ENCODE measurements at places on chromosomes 2 and 18. TPM values are rescaled to one million over a fixed set of nuclear protein-coding genes. Genes with fewer than 3 reads are reported as not detected.

GPAT2 gene
- total RNA-seq, result 8.5 TPM

KATNAL2 gene
- total RNA-seq, result 0.32 TPM

WDSUB1 gene
- total RNA-seq, result 2.7 TPM

ZNF396 gene
- 0.54 TPM for total RNA-seq

AGAP1 gene
- total RNA-seq, result 21.8 TPM

LYG1 gene
- not detected for total RNA-seq

TMEM163 gene
- 1.3 TPM for total RNA-seq

ERFE gene
- total RNA-seq, result 24.2 TPM

LYG2 gene
- total RNA-seq, result not detected

CYTIP gene
- total RNA-seq, result not detected

ADAM23 gene
- total RNA-seq, result 8.3 TPM

KCNG3 gene
- total RNA-seq, result not detected

ZEB2 gene
- total RNA-seq, result 43.7 TPM

RAB6C gene
- total RNA-seq, result not detected

KCNF1 gene
- total RNA-seq, result not detected

RAB6D gene
- total RNA-seq, result not detected

CGREF1 gene
- total RNA-seq, result 28.2 TPM

HJURP gene
- 6.3 TPM for total RNA-seq

EMX1 gene
- not detected for total RNA-seq

PRKAG3 gene
- total RNA-seq, result not detected

CRYBA2 gene
- not detected for total RNA-seq

PASK gene
- 0.54 TPM for total RNA-seq

RNF144A gene
- 1.9 TPM for total RNA-seq

POTEF gene
- not detected for total RNA-seq

MATN3 gene
- total RNA-seq, result 0.49 TPM

CCDC148 gene
- total RNA-seq, result 0.16 TPM

POTEE gene
- total RNA-seq, result not detected

MC5R gene
- not detected for total RNA-seq

CAMKMT gene
- 13.5 TPM for total RNA-seq

SNTG2 gene
- not detected for total RNA-seq

LYPD6B gene
- total RNA-seq, result not detected

NAT8 gene
- total RNA-seq, result not detected

LPIN2 gene
- 21.7 TPM for total RNA-seq

IL1F10 gene
- not detected for total RNA-seq

UPP2 gene
- not detected for total RNA-seq

ALK gene
- total RNA-seq, result not detected

FSIP2 gene
- total RNA-seq, result not detected

OST4 gene
- total RNA-seq, result 558 TPM

IGFBP5 gene
- total RNA-seq, result 15.9 TPM

HOXD1 gene
- not detected for total RNA-seq

KLHL30 gene
- not detected for total RNA-seq

ALPI gene
- not detected for total RNA-seq

TMEM198 gene
- 5.4 TPM for total RNA-seq

BIN1 gene
- total RNA-seq, result 39.7 TPM

ATL2 gene
- 24.9 TPM for total RNA-seq

ABCG8 gene
- total RNA-seq, result not detected

HS6ST1 gene
- 53.1 TPM for total RNA-seq

RIT2 gene
- total RNA-seq, result not detected

CNTNAP5 gene
- not detected for total RNA-seq

ANO7 gene
- 1.6 TPM for total RNA-seq

SLC19A3 gene
- total RNA-seq, result 2.2 TPM

UGT1A8 gene
- not detected for total RNA-seq

DIS3L2 gene
- total RNA-seq, result 6.9 TPM

LOXHD1 gene
- not detected for total RNA-seq

G6PC2 gene
- total RNA-seq, result not detected

GAREM2 gene
- 6.0 TPM for total RNA-seq

DSG4 gene
- total RNA-seq, result not detected

CTDP1 gene
- 19.0 TPM for total RNA-seq
